ENCODE measurements at places on chromosomes 1 and 21.

DNA sequence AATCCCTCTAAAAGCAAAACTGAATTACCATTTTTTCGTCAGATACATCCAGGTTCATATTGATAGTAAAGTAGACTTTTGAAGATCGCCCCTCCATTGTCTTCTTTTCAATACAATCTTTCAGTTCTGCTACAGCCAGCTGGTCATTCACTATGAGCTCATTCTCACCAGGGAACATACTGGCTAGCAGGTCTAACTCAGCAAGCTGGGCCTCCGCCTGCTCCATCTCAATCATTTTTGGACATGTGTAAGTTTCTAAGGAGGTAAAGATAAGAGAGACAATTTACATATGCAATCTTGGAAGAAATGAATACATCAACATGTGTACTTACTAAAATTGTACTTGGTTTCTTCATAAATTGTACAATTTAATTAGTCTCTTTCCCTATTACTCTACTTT is 10.8 kb downstream of the RWDD2B start:
- DNase-seq, result no peak

DNA sequence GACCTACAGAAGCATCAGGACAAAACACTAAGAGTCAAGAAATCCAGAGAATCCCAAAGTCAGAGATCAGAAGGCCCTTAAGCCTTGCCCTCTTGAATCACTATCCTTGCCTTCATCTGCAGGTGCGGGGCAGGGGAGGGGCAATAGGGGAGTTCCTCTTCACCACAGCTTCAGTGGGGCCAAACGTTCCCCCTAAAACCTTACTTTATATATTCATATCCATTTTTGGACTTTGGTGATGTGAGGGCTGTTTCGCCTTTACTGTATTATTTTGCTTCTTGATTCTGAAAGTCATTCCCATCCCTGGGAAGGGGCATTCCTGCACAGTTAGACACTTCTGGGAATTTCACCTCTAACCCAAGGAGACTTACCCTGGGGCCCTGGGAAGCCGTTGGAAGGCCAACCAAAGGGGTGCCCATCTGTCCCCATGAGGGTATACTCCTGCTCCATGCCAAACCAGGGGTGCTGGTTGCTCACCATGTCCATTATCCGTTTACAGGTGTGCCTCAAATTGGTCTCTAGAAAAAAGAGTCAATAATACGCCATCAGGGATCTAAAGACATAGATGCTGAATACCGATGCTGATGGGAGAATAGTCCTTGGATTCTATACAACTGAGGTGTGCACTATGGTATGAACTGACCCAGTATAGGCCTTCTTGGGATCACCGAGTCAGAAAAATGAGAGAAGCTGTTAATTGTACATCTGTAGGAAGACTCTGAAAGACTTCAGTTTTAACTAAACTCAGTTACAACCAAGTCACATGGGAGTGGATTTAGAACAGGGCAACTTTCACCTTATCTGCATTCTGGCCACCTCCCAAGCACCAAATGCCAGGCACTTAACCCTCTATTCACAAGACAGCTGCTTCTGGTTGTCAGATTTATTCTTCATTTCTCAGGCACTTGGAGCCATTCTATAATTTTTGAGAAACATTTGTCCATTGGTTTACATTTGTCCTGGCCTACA is 5.4 kb downstream of the GLUL start:
- DNase-seq, result no peak

DNA sequence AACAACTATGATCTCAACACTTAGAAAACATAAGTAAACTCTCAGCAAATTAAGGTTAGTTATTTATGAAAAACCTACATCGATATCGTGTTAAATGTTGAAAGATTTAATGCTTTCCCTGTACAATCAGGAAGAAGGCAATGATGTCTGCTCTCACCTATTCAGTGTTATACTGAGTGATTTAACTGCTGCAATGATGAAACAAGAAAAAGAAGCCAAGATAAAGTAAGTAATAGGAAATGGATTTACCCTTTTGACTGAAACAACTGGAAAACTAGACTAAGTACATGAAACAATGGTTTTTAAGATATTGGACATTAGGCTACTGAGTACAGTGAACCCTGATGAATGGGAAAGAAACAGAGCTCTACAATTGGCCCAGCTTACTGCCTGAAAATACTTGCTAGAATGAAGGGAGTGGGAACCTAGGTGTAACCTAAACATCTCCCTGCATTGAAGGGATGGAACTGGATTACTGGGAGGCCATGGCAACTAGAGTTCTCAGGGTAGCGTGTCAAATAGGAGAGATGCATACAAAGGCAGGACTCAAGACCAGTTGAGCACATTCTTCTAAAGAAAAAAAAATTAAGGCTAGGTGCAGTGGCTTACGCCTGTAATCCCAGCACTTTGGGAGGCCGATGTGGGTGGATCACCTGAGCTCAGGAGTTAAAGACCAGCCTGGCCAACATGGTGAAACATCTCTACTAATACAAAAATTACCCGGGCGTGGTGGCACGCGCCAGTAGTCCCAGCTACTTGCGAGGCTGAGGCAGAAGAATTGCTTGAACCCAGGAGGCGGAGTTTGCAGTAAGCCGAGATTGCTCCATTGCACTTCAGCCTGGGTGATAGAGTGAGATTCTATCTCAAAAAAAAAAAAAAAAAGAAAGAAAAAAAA is 37.3 kb downstream of the SNRPE start:
- DNase-seq, result no peak

DNA sequence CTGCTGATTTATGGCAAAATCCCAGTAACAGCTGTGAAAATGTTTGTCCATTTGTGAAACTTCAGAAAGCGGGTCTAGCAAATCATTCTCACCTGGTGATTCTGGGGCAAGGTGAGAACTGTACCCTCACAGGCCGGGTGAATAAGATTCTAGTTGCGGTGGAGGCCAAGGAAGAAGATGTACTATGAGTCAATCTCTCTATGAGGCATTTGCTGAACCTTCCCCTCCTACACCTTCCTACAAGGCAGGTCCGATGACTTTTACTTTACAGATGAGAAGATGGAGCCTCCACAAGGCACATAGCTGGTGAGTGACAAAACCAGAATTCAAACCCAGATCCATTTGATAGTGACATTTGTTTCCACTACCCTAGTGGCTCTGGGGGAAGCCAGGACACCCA is 72.7 kb downstream of the BACH1 start:
- DNase-seq, result no peak

DNA sequence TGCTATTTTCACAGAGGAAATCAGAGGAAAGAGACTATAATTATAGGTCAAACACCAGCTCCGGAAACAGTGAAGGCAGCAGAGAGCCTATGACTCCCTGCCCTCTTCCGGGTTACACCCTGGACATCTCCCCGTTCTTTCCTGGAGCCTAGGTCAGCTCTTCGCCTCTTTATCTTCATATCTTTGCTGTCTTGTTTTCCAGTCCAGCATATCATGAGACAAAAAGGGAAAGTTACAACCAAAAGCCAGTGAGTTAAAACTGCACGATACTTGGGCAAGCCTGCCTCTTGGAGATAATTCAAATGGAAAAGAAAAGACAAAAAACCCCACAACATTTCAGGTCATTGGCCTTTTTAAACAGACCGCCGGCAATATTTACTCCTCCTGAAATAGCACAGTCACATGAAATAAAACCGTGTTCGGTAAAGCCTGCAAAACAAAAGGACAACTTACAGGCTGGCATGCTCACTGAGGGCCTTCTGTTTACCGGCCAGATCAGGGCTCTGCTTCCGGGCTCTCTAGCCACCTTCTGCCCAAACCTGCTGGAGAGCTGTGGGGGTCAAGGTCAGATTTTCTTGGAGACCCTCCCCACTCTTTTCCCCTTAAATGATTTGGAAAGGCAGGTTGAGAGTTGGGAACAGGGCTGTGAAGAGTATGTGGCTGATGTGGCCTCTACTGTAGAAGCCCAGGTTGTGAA is 42.8 kb upstream of the PPP2R5A start:
- DNase-seq, result no peak

DNA sequence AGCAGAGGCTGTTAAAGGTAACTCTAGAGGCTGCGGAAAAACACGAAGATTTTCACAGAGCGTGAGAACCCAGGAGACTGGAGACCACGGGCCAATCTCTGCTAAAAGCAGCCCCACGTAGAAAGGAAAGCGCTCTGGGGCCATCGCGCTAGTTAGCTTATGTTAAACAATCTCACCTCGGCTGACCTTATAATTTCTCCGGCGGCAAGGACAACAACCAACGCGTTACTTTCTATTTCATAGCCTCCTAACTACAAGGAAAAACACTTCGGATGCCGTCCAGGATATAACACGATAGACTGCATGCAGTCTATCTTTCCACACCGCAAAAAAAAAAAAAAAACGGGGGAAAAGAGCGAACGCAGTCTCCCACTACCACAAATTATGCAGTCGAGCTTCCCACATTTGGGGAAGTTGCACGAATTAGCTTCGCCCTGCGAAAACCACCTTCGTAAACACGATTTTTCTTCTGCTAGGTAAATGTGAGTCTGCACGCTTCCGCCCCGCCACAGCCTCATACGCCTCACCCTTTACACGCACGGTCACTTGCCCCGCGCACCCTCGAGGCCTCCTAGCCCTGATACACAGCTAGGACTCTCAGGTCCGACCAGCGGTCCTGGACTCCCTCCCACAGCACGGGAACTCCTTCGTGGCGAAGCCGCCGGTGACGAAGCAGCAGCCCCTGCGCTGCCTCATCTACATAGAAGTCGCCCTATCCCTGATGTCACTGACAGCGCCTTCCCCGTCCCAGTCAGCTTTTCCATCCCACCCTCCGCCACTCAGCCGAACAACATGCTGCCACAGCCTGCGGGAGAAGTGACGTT is 87.8 kb downstream of the PRKAB2 start:
- peak; percentile 86 for DNase-seq

- DNase-seq, result no peak
Measured at GRCh38 chr1:162856260-162856659, 4.7 kb downstream of the CCDC190 start.

- DNase-seq, result no peak
Measured at GRCh38 chr1:232909752-232910151, 40.7 kb upstream of the NTPCR start.

DNA sequence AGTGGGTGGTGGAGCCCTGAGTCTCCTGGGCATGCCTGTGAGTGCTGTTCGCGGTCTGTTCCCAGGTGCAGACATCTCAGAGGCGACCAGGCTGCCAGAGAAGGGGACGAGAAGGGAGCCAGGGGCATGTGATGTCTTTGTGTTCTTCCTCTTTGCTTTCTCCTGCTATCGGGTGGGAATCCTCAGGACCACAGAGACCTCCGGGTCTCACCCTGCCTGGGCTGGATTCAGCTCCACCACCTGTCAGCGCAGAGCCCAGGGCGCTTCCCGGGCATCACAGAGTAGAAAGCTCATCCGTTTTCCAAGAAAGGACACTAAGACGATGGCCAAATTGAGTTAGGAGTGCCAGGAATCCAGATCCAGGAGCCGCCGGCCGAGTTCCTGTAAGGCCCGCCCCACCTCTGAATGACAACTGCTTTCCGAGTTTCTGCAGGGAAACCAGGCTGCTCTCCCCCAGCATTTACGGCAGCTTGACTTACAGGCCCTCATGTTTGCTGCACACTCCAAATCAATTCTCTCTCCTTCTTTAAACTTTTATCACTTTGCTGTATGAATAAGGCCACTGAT is 130.8 kb downstream of the CAMTA1 start:
- DNase-seq, result no peak

DNA sequence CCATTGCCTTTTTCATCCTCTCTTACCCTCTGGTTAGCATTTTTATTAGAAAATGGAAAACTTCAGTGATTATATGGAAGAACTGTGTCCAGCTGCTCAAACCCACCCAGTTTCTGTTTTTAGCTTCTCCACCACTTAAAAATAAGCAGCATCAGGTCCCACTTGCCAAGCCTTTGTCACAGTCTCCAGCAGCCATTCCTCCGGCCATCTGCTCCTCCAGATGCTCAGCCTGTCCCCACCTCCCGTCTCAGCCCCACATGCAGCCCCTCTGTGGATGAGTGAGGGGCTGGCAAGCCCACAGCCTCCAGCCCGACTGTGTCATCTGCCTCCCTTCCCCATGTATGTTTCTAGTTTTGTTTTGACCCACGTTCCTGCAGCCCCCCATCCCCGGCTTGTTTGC is 289.7 kb downstream of the HHAT start:
- no peak for DNase-seq

Measured in coronary artery (tissue), 2 donors.